Activated CD8-positive, alpha-beta T cell treated with anti-CD3 and anti-CD28 coated beads, Interleukin-2, amount 10 ng/mL, durations not matched to agents 7 days and 5 days (primary cell): ENCODE measurements at places on chromosomes 4 and X. TPM values are rescaled to one million over a fixed set of nuclear protein-coding genes. Genes with fewer than 3 reads are reported as not detected.
A peak's percentile ranks its signal among the peaks of the same experiment; 100 is the strongest.

- DNase-seq: no peak
These were observed 69.6 kb downstream of the KIT start for GRCh38 chr4:54727346-54727745.

DNA sequence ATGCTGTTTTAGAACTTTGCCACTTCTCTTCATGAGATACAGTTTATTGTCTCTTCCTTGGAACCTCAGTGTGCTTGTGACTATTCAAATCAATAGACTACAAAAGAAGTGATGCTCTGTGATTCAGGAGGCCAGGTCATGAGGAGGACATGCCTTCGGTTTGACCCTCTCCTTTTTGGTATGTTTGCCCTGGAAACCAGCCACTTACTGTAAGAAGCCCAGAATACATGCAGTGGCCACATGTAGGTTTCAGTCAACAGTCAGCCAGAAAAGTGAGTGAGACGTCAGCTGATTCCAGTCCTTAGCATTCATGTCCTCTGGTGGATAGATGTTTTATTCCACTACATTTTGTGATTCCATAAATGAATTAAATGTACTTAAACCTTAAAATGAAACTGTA lies 328.7 kb downstream of the PCDH18 start:
- DNase-seq: no peak

GRCh38 chr4:31283679-31284078 lies 563.5 kb downstream of the PCDH7 start:
- DNase-seq: no peak

DNA sequence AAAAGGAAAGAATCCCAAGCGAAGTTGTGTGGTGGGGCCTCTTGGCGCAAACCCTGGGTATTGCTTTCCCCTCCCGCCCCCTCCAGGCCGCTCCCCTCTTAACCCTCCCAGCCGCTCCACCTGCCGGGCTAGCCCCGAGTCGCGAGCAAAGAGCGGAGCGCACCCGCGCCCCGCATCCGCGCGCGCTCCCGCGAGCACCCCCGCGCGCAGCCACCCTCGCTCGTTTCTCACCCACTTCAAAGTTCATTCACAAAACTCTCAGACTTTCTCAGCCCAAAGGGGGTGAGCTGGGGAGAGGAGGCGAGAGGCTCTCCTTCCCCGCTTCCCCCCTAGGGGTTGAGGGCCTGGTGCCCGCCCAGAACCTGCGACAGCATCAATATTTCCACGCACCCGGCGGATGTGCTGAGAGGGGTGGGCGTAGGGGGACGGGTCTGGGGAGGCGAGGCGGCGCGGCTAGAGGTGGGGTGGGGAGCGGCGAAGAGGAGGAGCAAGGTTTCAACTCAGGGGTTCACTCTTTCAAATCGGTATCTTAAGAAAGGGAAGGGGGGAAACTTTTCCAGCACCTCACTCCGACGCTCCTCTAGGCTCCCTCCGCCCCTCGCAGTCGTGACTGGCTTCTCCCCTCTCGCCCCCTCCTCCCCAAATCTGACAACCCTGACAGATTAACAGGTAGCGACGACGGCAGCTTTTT lies 1.8 kb downstream of the MAML3 start:
- DNase-seq: peak; percentile 88

DNA sequence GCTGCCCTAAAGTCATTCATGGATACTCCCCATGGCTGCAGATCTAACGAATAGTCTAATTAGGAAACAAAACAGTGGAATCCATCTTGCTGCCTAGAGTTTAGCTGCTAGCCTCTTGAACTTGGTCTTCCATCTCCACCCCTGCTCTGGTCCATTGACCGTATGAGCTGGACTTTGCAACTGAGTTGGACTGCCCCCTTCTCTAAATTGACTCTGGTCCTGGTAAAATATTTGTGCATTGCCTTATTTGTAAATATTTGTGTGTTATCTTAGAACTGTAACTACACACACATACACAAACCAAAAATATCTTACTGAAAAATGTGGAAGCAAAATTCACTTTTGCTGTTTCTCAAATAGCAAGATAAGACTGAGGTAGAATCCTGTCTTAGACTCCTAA lies 181.3 kb downstream of the NWD2 start:
- no peak for DNase-seq

DNA sequence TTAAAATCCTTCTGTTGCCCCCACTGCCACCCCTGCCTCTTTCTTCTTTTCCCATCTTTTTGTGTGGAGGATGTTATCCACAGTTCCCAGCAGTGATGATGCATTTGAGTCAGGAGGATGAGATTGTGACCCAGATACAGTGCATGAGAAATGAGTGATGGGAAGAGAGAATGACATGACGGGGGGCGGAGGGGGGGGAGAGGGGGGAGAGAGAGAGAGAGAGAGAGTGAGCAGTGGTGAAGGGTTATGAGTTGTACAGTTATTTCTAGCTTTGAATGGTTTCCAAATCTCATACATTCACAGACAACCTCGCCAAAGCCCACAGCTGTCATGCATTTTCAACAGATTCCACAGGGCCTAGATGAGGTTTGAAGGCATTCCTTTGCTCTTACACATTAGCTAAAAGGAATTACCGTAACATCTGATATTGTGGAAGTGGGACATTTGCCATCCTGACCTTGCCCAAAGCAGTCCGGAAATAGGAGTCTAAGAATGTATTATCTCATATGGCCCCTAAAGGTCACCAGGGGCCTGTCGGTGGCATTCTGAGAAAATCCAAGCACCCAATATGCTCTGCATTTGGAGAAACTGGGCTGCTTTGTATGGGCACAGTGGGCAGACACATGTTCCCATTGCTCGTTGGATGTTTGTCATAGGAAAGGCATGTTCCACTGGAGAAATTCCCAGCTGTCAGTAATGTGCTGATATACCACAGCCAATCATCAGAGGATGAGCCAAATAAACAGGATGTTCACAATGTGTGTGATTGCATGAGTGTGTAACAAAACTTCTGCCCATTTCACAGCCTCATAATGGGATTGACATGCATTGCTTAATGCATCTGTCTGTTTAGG lies 435.8 kb downstream of the SPRY1 start:
- no peak for DNase-seq

GRCh38 chr4:180557348-180557747 lies 1685.9 kb upstream of the TENM3 start:
- DNase-seq: no peak

DNA sequence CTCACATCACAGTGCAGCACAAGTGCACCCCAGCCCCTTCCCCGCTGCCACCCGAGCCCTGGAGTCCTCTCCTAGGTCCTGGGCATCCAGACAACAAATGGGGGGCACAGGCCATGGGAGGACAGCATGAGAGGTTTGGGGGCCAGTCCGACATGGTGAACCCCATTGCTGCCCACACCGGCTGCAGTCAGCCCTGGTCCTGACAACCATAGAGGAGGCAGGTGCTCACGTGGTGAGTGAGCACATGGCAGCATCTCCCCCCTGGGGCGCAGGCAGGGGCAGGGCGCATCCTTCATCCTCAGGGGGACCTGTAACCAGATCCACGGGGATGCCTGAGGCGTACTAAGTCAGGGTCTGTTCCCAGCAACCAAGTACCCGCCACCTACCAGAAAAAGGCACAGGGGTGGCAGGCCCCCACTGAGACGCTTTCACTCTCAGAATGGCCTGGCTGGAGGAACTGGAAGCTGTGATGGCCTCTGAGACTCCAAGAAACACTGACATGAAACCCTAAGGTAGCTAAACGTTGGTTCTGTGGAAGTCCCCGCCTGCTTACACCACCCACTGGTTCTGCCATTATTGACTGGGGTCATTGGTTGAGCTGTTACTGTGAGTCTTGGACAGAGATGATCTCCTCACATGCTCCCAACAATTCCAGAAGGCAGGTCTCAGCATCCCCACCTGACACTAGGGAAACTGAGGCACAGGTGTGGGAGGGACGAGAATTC lies 6.5 kb downstream of the ZFYVE28 start:
- no peak for DNase-seq

DNA sequence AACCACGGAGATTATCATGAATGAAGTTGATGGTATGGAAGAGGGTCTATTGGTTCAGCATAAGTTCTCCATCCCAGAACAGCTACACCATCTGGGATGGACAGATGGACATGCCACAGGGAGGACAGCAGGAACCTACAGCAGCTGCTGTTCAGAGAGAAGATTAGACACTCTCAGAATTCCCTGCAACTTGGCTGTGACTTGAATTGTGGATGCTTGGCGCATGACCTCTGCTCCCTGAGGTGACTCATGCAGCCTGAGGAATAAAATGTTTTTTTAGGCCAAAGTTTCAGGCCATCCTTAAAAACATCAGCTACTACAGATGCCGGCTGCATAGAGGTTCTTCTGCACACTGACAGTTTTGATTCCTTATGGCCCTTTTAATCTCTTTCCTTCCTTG lies 97.3 kb downstream of the RS1 start:
- no peak for DNase-seq

DNA sequence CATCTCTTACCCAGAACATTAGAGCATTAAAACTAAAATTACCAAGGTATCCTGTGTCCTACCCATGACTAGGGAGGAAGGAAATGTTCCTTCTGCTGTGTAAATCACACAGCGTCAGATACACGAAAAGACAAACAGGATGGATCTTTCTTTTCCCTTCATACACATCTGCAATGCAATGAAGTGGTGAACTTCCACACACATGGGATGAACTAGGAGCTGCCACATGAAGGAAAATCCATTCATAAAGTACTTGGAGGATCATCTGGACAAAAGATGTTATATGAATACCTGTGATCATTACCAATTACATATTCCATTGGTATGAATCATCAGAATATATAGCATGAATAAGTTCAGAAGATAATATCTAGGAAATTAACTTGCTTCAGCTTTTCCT lies 46.2 kb downstream of the LDB2 start:
- no peak for DNase-seq

The MAEA gene
- 65.1 TPM for total RNA-seq

The NLRP2B gene
- not detected for total RNA-seq

The NDST4 gene
- total RNA-seq: not detected

The SASH3 gene
- total RNA-seq: 303 TPM
